ENCODE measurements at places on chromosomes 7 and 10.

DNA sequence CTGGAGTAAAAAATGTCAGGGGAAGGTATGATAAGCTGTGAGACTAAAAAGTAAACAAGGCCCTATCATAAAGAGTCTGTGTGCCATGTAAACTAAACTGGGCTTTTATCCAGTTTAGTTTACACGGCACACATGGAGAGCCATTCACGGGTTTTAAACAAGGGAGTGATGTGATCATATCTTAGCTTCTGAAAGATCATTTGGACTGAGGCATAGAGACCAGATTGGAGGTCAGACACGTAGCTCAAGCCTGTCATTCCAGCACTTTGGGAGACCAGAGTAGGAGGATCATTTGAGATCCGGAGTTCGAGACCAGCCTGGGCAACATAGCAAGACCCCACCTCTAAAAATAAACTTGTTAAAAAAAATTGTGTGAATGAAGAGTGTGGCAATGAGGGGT is 50.1 kb downstream of the SKIDA1 start:
- no peak overlapping the region for H3K27ac ChIP-seq
- no peaks in the 10 kb centered on the region for H3K36me3 ChIP-seq
- H3K4me3 ChIP-seq: no peak overlapping the region
- no peaks in the 10 kb centered on the region for H3K27me3 ChIP-seq
- no peak for DNase-seq
- H3K4me1 ChIP-seq: no peaks in the 10 kb centered on the region

GRCh38 chr10:37314862-37315261 is 189.5 kb downstream of the ANKRD30A start:
- DNase-seq: no peak
- no peak overlapping the region for H3K27ac ChIP-seq
- H3K27me3 ChIP-seq: no peaks in the 10 kb centered on the region
- H3K4me1 ChIP-seq: no peaks in the 10 kb centered on the region
- H3K4me3 ChIP-seq: no peak overlapping the region
- H3K36me3 ChIP-seq: no peaks in the 10 kb centered on the region

DNA sequence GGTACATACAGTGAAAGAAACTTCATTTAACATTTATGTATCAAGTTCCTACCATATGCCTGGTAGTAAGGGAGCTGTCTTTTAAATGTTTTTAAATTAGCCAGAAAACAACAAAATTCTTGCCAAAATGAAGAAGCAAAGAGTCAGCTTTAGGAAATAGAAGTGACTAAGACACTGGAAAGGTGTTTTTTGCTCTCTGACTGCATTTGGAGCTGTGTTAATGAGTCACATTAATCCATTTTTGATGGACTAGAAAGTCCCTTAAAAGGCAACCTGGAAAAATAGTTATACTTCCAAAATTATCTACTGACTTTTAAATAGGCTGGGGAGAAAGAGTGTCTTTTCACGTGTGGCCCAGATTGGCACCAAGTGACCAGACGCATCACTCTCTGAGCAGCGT is 3.9 kb upstream of the COL17A1 start:
- no peaks in the 10 kb centered on the region for H3K4me1 ChIP-seq
- no peak overlapping the region for H3K4me3 ChIP-seq
- H3K27me3 ChIP-seq: no peaks in the 10 kb centered on the region
- H3K36me3 ChIP-seq: no peaks in the 10 kb centered on the region
- H3K27ac ChIP-seq: no peak overlapping the region
- DNase-seq: no peak

DNA sequence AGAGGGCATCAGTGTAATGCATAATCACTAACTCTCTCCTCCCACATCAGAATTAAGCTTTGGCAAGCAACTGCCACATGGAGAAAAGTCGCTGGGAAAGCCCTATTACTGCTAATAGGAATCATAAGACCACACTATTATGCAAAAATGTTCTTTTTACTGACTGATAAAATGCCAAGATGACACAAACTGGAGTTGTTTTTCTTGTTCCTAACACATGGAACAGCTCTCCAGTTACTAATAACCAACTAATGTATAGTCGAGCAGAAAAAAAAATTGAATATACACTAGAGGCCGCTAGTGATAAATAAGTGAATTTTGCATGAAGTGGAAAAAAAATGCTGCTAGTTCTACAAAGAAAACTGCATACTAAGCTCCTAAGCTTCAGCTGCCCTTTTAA is 165.6 kb downstream of the TPK1 start:
- no peaks in the 10 kb centered on the region for H3K36me3 ChIP-seq
- H3K4me1 ChIP-seq: no peaks in the 10 kb centered on the region
- H3K4me3 ChIP-seq: no peak overlapping the region

GRCh38 chr7:17965603-17966002 is 25.3 kb upstream of the SNX13 start:
- DNase-seq: no peak
- H3K36me3 ChIP-seq: no peaks in the 10 kb centered on the region
- no peak overlapping the region for H3K27ac ChIP-seq

DNA sequence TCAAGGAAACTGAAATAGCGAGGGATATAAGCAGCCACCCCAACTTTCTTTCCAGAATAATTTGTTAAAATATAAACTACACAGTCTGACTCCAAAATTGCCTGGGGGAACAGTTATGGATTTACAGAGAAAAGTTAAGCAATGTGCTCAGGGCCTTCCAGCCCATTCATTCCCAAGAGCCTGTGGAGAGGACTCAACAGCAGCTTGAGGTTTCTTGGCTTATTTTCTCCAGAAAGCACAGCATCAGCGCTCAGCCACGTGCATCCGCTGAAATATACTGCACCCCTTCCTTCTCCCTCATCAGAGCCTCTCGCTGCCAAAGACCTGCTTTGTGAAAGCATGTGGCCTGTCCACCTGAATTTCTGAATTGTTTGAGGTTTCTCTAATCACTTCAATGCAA is 375.2 kb upstream of the VWC2 start:
- H3K27ac ChIP-seq: no peak overlapping the region
- DNase-seq: no peak
- H3K27me3 ChIP-seq: no peaks in the 10 kb centered on the region
- no peaks in the 10 kb centered on the region for H3K36me3 ChIP-seq
- peaks cover 3% of the 10 kb centered on the region for H3K4me1 ChIP-seq
- no peak overlapping the region for H3K4me3 ChIP-seq

GRCh38 chr10:59888781-59889435 is 17.4 kb downstream of the CCDC6 start:
- no peaks in the 10 kb centered on the region for H3K27me3 ChIP-seq
- peak overlapping the region; percentile 25 for H3K27ac ChIP-seq
- H3K4me1 ChIP-seq: peaks cover 100% of the 10 kb centered on the region

DNA sequence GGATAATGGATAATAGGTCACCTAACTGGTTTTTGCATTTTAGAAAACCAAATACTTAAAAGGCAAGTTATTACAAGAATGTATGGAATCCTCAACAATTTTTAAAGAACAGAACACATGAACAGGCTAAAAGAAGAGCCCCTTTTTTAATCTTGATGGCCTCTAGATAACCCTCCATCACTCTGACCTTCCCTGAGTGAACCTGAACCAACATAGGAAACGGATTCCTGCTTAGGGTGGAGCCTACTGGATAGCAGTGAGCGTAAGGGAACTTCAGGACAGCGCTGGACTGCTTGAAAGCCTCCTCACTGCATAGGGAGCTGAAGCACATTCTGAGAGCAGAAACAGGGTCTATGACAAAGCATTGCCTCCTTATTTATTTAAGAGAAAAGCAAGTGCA is 20.5 kb downstream of the TRPV5 start:
- H3K27me3 ChIP-seq: no peaks in the 10 kb centered on the region
- DNase-seq: no peak
- H3K36me3 ChIP-seq: no peaks in the 10 kb centered on the region
- H3K27ac ChIP-seq: no peak overlapping the region
- no peaks in the 10 kb centered on the region for H3K4me1 ChIP-seq

DNA sequence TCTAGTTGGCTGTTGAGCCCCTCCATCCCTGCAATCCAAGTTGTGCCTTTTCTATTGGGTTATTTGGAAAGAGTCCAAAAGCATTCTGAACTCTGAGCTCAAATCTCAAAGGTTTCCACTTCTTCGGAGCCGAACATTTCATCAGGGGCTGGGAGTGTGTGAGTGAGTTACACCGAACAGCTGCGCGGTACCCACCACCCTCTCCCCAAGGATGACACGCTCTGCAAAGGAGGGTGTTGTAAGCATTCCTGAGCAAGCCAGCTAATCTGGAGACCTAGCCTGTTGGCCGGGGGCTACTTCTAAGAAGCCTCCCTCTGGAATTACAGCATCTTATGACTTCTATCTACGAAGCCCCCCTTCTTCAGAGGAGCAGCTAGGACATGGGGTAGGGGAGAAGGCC is 270.5 kb downstream of the CREB5 start:
- no peak overlapping the region for H3K4me3 ChIP-seq
- H3K36me3 ChIP-seq: no peaks in the 10 kb centered on the region
- H3K27me3 ChIP-seq: no peaks in the 10 kb centered on the region
- DNase-seq: no peak
- peaks cover 10% of the 10 kb centered on the region for H3K4me1 ChIP-seq
- no peak overlapping the region for H3K27ac ChIP-seq

DNA sequence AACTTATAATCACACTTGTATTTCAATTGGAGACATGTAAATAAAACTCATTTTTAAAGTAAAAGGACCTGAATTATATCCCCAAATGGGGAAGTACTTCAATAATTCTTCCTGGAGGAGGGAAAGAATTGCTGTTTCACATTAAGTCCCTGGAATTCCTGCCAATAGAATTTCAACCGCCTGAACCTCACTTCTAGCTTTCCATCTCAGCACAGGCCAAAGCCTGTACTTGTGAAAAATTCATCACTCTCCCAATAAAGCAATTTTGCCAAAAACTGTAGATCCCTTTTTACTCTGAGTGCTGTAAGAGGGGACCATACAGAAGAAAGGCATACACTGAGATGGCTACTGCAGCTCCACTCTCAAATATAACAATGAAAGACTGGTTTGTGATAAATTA is 54.8 kb downstream of the CADPS2 start:
- H3K27me3 ChIP-seq: no peaks in the 10 kb centered on the region
- H3K27ac ChIP-seq: no peak overlapping the region
- no peaks in the 10 kb centered on the region for H3K36me3 ChIP-seq
- DNase-seq: no peak

DNA sequence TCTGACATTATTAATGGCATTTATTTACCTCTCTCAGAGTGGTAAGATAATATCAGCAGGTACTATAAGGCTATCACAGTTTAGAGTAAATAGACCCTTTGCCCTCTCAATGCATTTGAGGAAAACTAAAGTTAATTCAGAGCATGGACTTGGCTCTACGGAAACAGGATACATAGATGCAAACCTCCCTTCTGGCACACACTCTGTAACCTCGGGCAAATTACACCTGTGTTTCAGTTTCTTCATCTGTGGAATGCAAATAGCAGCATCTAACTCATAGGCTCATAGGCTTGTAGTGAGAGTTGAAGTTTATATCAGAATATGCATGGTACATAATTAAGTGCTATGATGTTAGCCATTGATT is 5.6 kb downstream of the RAPGEF5 start:
- no peak overlapping the region for H3K4me3 ChIP-seq
- DNase-seq: no peak
- H3K36me3 ChIP-seq: no peaks in the 10 kb centered on the region
- H3K4me1 ChIP-seq: peaks cover 3% of the 10 kb centered on the region
- H3K27me3 ChIP-seq: no peaks in the 10 kb centered on the region

- H3K4me3 ChIP-seq: no peak overlapping the region
- H3K27ac ChIP-seq: no peak overlapping the region
- no peaks in the 10 kb centered on the region for H3K27me3 ChIP-seq
- no peaks in the 10 kb centered on the region for H3K4me1 ChIP-seq
Observed at GRCh38 chr7:144812379-144813283, 23.2 kb downstream of the TPK1 start.

- peaks cover 13% of the 10 kb centered on the region for H3K4me1 ChIP-seq
- H3K36me3 ChIP-seq: no peaks in the 10 kb centered on the region
- DNase-seq: no peak
Observed at GRCh38 chr7:125061776-125062397, 132.3 kb upstream of the POT1 start.

DNA sequence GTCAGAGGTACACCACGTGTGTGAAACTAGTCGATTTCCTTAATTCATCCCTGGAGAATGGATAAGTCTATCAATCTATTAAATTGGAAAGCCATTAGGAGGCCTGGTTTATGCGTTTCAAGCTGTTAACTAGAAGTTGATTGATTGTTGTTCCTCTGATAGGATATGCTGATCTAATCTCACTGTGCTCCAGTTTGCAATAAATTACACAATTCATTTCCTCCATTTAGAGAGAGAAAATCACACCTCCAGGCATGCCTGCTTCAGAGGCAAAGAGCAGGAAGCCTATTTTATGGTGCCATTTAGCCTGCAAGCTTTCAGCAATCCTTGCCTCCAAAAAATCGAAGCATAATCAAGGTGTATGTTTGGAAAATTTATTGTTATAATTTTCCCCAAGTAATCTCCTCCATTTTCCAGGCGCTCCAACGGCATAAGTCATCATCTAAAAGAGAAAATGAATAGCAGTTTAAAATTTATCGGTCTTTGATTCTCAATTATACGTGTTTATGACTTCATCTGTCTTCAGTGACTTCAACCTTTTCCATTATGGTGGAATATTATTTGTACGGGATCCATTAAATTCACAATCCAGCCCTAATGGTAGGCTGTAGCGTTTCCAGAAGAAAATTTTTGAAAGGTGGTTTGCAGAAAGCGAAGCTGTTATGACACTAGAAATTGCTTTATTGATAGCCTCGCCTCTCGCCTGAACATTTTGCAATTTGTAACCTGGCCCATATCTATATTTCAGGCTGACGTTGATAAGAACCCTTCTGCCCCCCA is 42.9 kb upstream of the HMX3 start:
- no peak overlapping the region for H3K4me3 ChIP-seq
- no peaks in the 10 kb centered on the region for H3K4me1 ChIP-seq
- no peak overlapping the region for H3K27ac ChIP-seq
- H3K27me3 ChIP-seq: peaks cover 36% of the 10 kb centered on the region

DNA sequence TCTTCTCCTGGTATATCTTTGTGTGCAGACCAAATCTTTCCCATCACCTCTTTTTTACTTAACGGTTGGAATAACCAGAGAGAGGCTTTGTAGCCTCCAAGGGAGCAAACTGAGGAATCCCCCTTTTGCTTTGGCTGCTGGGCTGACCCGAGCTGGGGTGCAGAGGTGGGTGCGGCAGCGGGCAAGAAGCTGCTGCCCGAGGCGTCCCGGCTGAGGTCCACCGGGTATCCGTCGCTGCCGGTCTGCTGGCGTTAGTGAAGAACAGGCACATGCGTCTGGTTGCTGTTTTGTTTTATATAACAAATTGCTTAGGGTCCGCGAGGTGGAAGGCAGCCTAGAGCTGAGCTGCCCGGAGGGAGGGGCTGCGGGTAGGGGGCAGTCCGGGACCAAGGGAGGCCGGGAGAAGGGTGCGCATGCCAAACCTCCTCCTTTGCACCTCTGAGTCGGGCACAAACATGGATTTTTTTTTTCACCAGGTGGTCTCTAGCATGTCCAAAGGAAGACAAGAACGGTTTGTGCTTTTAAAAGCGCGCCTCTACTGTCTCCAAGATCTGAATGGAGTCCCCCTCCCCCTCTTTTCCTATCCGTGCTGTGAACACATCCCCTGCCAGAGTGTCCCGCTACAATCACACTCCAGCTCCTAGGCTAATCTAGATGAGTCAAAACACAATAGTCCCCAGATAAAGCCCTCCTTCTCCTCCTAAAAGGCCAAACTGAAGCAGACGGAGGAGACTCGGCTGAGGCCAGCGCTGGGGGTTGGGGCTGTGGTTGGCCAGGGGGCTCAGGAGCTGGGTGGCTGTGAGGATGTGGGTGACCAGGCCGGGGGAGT is 6.8 kb upstream of the GATA3 start:
- no peak overlapping the region for H3K27ac ChIP-seq
- DNase-seq: no peak
- H3K4me3 ChIP-seq: no peak overlapping the region
- peaks cover 100% of the 10 kb centered on the region for H3K27me3 ChIP-seq
- H3K4me1 ChIP-seq: peaks cover 97% of the 10 kb centered on the region
- no peaks in the 10 kb centered on the region for H3K36me3 ChIP-seq

Data from esophagus squamous epithelium (tissue), 5 donors.